ENCODE measurements at places on chromosomes 11 and 22. TPM values are rescaled to one million over a fixed set of nuclear protein-coding genes. Genes with fewer than 3 reads are reported as not detected.

Gene PPFIA1
- 25.8 TPM for total RNA-seq

Gene NUDT8
- total RNA-seq: 2.4 TPM

Gene MAPK8IP2
- 3.9 TPM for total RNA-seq

Gene SAA2
- 5.1 TPM for total RNA-seq

Gene NADSYN1
- total RNA-seq: 77.4 TPM

Gene CXCR5
- not detected for total RNA-seq

Gene MRGPRE
- total RNA-seq: not detected

Gene NPTXR
- 13.0 TPM for total RNA-seq

DNA sequence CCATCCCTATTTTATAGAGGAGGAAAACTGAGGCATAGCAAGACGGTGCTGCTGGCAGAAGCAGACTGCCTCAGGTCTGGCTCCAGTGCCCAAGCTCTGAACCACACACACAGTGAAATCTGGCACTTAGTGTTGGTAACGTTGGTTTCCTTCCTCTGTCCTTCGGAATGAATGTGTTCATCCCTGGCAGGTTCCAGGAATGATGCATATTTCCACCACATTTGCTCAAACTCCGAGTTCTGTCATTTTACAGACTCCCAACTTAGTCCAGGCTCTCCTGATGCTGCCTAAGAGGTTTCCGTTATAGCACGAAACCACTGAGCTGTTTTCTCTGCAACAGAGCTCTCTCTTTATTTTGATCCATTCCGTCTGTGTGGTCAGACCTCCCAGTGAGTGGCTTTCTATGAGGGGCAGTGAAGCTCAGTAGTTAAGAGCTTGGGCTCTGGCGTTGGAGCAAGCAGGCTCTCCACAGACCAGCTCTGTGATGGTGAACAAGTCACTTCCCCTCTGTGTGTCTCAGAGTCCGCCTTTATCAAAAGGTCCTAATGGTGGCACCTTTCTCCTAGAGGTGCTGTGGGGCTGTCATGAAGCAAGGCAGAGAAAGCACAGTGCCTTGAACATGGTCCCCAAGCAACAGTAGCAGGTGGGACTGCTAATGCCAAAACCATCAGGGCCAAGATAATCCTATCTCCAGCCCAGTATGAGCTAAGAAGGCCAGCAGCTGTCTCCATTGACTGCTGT lies 200.3 kb downstream of the MYO18B start:
- H3K4me3 ChIP-seq: no peak overlapping the region
- no peaks in the 10 kb centered on the region for H3K36me3 ChIP-seq
- no peak overlapping the region for H3K27ac ChIP-seq
- H3K4me1 ChIP-seq: no peaks in the 10 kb centered on the region
- H3K27me3 ChIP-seq: no peaks in the 10 kb centered on the region

GRCh38 chr11:7257724-7258123 lies 6.0 kb downstream of the SYT9 start:
- H3K36me3 ChIP-seq: no peaks in the 10 kb centered on the region
- no peak for DNase-seq
- no peak overlapping the region for H3K4me3 ChIP-seq
- peaks cover 3% of the 10 kb centered on the region for H3K4me1 ChIP-seq

DNA sequence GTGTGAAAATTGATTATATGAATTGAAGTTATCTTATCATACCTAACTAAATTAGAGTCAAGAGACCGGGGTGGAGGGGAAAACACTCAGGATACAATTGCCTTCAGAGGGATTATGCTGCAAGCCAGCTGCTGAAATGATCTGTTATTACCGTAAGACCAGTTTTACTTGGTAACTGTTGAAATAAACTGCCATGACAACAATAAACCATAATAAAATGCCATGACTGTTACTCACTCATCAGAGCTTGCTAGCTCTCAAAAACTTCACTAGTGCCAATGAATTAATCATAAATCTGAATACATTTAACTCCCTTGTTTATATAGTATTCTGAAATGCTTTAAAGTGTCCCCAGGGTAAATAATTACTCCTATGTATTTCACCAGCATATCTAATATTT lies 68.2 kb downstream of the CASP12 start:
- no peak for DNase-seq
- H3K27me3 ChIP-seq: no peaks in the 10 kb centered on the region
- H3K4me1 ChIP-seq: no peaks in the 10 kb centered on the region
- no peak overlapping the region for H3K27ac ChIP-seq
- no peaks in the 10 kb centered on the region for H3K36me3 ChIP-seq

GRCh38 chr22:26616650-26617049 lies 1.2 kb downstream of the CRYBB1 start:
- peaks cover 9% of the 10 kb centered on the region for H3K27me3 ChIP-seq
- H3K4me1 ChIP-seq: no peaks in the 10 kb centered on the region
- DNase-seq: no peak
- no peak overlapping the region for H3K4me3 ChIP-seq
- no peaks in the 10 kb centered on the region for H3K36me3 ChIP-seq

DNA sequence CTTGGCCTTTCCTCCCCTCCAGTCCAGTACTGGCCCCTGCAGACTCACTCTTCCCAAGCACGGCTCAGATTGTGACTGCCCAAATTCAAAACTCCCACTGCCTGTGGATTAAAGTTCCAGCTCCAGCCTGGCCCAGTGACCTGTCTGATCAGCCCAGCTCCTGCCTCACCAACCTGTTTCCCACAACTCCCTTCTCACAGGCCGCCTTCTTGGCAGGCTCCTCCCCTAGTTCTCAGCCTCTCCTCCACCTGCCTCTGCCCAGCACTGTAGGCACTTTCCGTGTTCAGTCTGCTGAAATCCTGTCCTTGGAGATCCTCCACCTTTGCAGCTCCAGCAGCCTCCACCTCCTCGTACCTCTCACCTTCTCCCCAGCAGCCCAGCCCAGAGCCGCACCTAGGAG lies 68.6 kb downstream of the MICAL2 start:
- no peaks in the 10 kb centered on the region for H3K4me1 ChIP-seq
- no peaks in the 10 kb centered on the region for H3K27me3 ChIP-seq
- no peak overlapping the region for H3K4me3 ChIP-seq

DNA sequence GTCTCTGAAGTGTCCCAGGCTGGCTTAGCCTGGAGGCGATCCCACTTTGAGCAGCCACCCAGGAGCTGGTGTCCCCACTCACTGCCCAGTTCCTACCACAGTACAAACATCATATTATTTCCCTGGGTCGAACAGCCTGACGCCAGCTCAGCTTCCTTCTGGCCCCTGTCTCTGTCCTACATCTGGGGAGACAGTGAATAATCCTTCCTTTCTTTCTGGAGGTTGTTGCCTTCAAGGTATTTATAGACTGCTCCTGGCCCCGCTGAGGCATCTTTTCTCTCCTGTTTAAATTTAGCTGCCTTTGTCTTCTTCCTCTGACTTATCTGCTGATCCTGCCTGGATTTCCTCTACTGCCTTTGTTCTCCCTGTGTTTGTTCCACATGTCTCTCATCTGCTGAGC lies 56.8 kb upstream of the LRRC55 start:
- H3K4me3 ChIP-seq: no peak overlapping the region
- no peak overlapping the region for H3K27ac ChIP-seq
- no peak for DNase-seq
- no peaks in the 10 kb centered on the region for H3K27me3 ChIP-seq
- H3K36me3 ChIP-seq: no peaks in the 10 kb centered on the region

- H3K4me1 ChIP-seq: no peaks in the 10 kb centered on the region
- no peak overlapping the region for H3K4me3 ChIP-seq
- DNase-seq: peak; percentile 54
Observed at GRCh38 chr11:121656328-121657090, 203.7 kb upstream of the SORL1-AS1 start.

- no peaks in the 10 kb centered on the region for H3K36me3 ChIP-seq
- H3K27me3 ChIP-seq: peaks cover 24% of the 10 kb centered on the region
- H3K27ac ChIP-seq: no peak overlapping the region
- no peak for DNase-seq
Observed at GRCh38 chr11:19244084-19244483, 3.3 kb upstream of the E2F8 start.

DNA sequence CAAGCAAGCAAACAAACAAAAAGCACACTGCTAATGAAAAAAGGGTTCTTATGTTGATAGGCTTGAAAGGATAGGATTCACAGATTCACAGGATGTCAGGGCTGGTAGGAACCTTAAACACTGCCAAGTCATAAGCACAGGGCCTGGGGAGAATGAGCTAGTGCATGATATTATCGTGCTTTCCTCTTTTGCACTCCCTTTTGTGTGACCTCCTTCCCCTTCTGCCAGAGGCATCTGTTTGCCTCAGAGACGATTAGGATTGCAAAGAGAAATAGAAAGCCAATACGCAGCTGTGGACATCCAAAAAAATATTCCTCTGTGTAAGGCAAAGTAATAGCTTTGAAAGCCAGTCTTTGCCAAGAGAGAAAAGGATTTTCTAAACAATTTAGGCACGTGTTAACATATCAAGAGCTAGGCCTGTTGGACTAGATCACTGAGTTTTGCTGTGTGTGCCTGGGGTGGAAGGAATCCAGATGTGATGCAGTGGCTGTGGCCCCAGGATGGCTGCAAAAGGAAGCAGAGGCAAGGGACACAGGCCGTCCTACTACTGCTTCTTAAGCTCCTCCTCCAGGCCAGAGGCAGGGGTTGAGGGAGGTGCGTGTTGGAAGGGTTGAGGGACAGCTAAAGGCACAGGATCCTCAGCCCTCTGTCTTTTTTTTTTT lies 30.6 kb downstream of the MCHR1 start:
- DNase-seq: peak; percentile 41
- no peak overlapping the region for H3K27ac ChIP-seq
- no peaks in the 10 kb centered on the region for H3K27me3 ChIP-seq
- no peaks in the 10 kb centered on the region for H3K36me3 ChIP-seq

DNA sequence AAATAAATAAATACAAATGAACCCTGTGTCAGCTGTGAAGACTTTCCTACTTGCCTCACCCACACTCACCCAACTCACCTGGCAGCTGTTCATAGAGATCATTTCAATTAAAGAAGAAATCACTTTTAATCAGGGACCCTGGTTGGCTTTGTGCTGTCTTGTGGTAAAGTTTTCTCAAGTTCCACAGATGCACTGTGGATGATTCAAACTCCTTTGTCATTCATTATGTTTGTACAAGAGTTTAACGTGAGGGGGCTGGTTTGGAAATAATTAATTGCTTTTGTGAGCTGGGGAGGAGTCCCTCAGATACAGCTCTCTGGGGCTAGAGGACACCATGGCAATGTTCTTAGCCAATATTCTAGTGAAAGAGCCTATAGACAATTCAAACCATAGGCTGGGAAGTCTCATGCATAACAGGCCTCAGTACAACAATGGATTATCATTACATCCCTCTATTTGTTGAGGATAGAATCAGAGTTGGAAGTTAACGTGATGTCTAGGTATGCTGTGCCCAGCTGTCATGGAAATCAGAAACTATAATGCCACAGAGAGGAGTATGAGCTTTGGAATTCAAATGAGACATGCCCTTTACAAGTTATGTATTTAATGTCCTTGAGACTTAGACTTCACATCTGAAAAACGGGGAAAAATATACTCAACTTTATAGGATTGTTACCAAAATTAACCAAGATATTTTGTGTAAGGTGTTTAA lies 698.5 kb downstream of the KCNA4 start:
- H3K4me1 ChIP-seq: no peaks in the 10 kb centered on the region
- H3K27ac ChIP-seq: no peak overlapping the region
- H3K4me3 ChIP-seq: no peak overlapping the region
- no peaks in the 10 kb centered on the region for H3K36me3 ChIP-seq
- no peak for DNase-seq
- H3K27me3 ChIP-seq: no peaks in the 10 kb centered on the region

DNA sequence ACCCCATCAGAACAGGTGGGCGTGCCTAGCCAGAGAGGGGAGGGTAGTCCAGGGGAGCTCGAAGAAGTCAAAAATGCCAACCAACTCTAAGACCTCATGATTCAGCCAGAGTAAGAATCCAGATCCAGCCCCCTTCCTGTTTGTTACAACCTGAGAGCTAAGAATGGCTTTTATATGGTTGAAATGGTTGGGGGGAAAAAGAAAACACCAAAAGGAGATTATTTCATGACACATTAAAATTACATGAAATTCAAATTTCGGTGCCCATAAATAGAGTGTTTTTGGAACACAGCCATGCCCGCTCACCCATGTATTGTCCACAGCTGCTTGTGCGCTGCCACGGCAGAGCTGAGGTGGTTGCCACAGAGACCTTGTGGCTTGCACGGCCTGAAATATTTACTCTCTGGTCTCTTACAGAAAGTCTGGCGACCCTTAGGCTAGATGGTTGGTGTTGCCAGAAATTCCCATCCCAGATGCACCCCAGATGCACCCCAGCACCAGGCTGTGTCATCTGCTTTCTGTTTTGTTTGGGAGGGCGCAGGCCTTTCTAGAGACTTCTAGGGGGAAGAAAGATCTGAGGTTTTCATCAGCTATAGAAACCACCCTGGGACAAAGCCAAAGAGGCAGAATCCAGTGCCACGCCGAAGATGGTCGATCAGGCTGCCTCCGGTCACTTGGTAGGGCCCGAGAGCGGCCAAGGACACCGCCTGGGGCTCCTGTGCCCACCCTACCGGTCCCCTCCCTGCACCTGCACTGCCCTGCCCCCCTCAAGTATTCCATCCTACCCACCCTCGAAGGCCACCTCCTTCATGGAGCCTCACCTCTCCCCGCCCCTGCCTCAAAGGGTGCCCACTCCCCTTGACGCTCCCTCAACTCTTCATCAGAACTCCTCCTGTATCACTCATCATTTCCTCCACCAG lies 80.2 kb downstream of the DSCAML1 start:
- no peak overlapping the region for H3K4me3 ChIP-seq
- no peaks in the 10 kb centered on the region for H3K27me3 ChIP-seq
- no peaks in the 10 kb centered on the region for H3K4me1 ChIP-seq
- no peaks in the 10 kb centered on the region for H3K36me3 ChIP-seq
- DNase-seq: no peak

GRCh38 chr22:27538666-27539065 lies 262.9 kb downstream of the MN1 start:
- H3K4me3 ChIP-seq: no peak overlapping the region
- H3K36me3 ChIP-seq: no peaks in the 10 kb centered on the region
- H3K27me3 ChIP-seq: no peaks in the 10 kb centered on the region
- no peaks in the 10 kb centered on the region for H3K4me1 ChIP-seq
- no peak for DNase-seq

DNA sequence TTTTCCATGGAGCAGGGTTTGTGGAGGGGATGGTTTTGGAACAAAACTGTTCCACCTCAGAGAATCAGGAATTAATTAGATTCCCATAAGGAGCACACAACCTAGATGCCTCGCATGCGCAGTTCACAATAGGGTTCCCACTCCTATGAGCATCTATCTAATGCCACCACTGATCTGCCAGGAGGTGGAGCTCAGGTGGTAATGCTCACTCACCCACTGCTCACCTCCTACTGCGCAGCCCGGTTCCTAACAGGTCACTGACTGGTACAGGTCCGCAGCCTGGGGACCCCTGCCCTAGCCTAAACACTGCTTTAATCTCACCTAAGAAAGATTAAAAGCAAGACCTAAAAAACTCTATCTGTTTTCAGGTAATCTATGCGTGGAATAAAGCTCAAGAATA lies 553.0 kb downstream of the JRKL start:
- no peak overlapping the region for H3K27ac ChIP-seq
- no peaks in the 10 kb centered on the region for H3K36me3 ChIP-seq
- no peaks in the 10 kb centered on the region for H3K4me1 ChIP-seq
- DNase-seq: no peak
- no peaks in the 10 kb centered on the region for H3K27me3 ChIP-seq
